NCI-H510A (cell line): ENCODE measurements at places on chromosomes 1 and 21.

GRCh38 chr1:66532798-66533783 is 862 bp upstream of the SGIP1 start:
- DNase-seq: peak; percentile 72

GRCh38 chr1:203176273-203177035 is 828 bp upstream of the MYBPH start:
- no peak for DNase-seq

- DNase-seq: peak; percentile 89
Observed at GRCh38 chr1:36755303-36756230, 272.9 kb upstream of the CSF3R start.

- DNase-seq: no peak
Observed at GRCh38 chr1:45995298-45995697, 137.1 kb downstream of the PIK3R3 start.

- no peak for DNase-seq
Observed at GRCh38 chr1:195428927-195429326, 1179.3 kb downstream of the KCNT2 start.
